SK-MEL-5 (cell line): ENCODE measurements at places on chromosomes 4 and X.

DNA sequence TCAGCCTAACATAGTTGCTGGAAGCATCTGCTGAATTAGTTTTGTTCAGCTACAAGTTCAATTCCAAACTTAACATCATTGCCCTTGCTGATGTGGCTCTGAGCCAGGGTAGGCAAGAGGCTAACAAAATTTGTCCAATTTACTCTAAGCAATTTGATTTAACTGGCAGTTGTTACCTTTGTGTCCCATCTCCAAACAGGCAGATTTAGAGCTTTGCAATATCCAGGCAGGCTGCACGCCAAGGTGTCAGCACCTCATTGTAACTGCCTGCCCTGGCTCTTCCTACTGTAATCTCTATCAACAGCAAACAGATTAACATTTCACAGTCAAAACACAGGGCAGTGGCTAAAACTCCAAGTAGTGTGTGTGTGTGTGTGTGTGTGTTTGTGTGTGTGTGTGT, 2070.6 kb downstream of the PCDH7 start:
- no peak for DNase-seq

GRCh38 chrX:133818019-133818418, 167.4 kb downstream of the GPC3 start:
- no peak for DNase-seq

GRCh38 chr4:113513382-113513781, 248.2 kb downstream of the CAMK2D start:
- DNase-seq = no peak

- no peak for DNase-seq
Measured at GRCh38 chr4:104906276-104906675, 240.4 kb upstream of the TET2 start.

DNA sequence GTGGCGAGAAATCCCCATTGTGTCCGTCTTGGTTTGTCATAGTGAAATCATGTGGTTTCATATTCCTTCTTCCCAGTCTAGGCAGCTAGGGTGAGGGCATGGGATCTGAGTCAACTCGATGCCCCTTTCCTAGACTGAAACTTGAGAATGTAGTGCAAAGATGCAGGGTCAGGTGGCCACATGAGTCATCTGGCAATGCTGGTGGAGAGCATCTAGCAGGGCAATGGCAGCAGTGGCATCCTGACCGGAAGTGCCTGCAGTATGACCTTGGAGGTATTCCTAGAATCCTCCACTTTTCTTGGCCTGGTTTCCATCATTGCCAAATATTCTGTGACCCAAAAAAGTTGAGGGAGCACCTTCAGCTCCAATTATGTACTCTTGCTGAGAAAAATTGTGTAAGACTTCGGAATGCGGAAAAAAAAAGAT, 39.1 kb upstream of the TMEM184C start:
- peak; percentile 37 for DNase-seq

DNA sequence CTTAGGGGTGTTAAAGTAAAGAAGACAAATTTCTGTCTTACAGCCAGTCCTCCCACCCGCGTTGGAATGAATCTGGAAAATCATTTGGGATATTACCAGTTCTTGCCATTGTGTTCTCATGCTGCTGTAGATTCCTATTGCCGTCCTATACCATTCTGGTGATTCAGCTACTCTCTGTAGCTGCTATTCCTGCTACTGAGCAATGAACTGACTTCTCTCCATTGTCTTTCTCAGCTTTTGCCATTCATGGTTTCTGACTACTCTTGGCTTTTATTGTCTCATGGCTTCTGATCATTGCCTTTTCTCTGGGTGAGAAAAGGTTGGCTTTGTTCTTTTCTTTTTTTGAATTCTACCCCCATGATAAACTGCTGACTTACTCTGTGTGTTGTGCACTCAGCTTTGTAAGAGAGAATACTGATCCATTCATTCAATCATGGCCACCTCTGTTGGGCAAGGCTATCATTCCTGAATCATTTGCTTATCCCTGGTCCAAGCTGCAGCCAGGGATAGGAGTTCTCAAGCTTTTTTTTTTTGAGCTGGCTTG, 27.7 kb upstream of the METAP1 start:
- peak; percentile 55 for DNase-seq

DNA sequence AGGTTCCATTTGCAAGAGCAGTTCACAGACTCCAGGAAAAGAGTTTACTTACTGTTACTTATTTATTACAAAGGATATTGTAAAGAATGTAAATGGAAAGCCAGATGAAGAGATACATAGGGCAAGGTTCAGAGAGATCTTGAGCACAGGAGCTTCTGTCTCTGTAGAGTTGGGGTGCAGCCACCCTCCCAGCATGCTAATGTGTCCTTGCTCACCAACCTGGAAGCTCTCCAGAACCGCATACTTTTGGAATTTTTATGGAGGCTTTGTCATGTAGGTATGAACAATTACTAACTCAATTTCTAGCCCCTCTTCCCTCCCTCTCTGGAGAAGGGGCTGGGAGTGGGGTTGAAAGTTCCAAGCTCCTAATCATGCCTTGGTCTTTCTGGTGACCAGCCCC, 857.2 kb downstream of the RPA4 start:
- no peak for DNase-seq

- no peak for DNase-seq
Measured at GRCh38 chr4:26701786-26702227, 117.9 kb downstream of the TBC1D19 start.

- DNase-seq = no peak
Measured at GRCh38 chrX:106698693-106699092, 27.8 kb upstream of the RNF128 start.

GRCh38 chr4:181431006-181431405, 812.2 kb upstream of the TENM3 start:
- no peak for DNase-seq

DNA sequence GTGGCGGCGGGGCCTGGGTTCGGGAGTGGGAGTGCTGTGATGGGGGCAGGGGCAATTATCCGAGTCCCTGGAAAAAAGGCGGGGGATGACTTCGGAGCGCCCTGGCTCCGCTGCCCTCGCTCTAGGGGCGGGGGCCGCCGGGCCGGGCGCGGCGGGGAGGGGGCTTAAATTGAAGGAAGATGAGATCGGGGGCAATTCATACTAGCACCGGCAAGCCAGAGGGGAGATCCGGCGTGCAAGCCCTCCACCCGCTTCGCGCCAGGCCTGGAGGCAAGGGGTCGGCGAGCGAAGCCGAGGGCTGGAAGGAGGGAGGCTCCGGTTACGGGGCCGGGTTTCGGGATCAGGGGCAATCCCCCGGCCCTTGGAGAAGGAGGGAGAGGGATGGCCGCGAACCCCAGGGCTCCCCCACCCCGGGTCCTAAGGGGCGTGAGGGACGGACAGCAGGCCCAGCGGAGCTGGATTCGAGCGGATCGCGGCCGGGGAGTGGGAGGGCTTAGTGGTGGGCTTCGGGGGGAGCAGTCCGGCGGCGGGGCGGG, 1.2 kb downstream of the BCORL1 start:
- DNase-seq = no peak

DNA sequence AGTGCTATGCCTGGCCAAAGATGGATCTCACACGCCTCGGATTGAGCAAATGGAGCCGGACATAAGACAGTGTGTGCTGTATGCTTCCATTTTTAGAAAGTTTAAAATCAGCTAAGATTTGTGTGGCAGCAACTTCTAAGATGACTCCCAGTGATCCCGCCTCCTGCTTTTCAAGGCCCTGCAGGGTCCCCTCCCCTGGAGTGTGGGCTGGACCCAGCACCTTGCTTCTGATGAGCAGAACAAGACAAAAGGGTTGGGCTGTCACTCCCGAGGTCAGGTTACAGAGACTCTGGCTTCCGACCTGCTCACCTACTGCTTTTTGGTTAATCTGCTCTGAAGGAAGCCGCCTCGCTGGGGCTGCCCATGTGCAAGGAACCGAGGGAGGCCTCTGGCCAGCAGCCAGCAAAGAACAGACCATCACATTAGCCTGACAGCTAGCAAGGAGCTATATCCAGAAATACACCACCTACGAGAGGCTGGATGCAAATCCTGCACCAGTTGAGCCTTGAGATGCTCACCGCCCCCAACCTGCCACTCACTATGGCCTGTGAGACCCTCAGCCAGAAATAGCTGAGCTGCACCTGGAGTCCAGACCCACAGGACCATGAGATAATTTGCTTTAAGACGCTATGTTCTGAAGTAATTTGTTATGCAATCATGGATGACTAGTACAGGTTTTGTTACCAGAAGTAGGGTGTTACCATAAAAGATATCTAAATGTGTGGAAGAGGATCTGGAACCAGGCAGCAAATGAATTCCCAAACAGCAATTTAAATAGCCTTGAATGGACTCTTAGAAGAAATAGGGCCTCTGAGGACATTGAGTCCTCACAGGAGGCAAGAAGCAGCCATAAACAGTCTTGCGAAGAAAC, 47.6 kb downstream of the CRMP1 start:
- no peak for DNase-seq

- no peak for DNase-seq
Measured at GRCh38 chrX:105502336-105502735, 281.8 kb upstream of the TEX13A start.

DNA sequence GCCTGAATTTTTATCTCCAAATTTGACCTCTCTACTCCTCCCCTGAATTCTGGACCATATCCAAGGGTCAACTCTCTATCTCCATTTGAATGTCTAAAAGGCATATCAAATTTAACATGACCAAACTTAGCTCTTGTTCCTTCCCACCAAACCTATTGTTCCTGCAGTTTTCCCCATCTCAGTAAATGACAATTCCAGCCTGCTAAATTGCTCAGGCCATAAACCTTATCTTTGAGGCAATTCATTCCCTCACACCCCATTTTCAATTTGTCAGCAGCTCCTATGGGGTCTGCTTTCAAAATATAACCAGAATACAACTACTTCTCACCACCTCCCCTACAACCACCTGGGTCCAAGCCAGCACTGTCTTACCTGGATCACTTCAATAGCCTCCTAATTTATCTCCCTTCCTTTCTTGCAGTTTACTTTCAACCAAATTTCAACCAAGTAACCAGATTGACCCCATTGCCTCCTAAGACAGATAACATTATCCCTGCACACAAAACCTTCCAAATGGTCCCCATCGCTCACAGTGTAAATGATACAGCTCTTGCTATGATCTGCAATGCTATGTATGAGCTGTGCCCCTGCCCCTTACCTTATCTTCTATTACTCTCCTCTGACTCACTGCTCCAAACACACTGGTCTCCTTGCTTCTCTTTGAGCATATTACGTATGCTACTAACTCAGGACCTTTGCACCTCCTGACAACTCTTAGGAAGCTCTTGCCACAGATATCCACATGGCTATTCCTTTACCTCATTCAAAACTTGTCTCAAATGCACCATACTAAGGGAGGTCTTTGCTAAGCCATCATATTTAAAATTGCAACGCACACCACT, 66.0 kb downstream of the CAMK2D start:
- DNase-seq = no peak

DNA sequence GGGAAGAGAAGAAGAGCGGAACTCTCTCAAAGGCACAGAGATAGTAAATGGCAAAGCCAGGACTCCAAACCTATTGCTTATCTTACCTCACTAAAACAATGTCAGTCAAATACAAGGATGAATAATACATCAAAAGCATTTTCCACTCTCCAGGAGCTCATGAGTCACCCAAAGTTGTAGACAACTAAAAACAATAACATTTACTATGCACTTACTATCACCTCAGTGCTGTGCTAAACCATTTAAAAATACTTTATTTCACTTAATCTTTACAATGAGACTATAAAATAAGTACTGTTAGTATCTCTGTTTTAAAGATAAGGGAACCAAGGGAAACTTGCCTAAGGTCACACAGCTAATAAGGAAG, 163.2 kb upstream of the SPANXC start:
- no peak for DNase-seq

DNA sequence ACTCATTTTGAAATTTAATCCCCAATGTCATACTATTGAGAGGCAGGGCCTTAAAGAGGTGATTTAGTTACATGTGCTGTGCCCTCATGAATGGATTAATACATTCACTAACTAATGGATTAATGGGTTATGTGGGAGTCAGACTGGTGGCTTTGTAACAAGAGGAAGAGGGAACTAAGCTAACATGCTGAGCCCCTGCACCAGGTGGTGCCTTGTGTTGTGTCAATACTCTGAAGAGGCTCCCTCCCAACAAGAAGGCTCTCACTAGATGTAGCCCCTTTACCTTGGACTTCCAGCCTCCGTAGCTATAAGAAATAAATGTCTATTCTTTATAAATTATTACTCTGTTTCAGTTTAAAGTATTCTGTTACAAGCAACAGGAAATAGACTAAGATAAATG, 411.9 kb upstream of the EMCN start:
- no peak for DNase-seq

DNA sequence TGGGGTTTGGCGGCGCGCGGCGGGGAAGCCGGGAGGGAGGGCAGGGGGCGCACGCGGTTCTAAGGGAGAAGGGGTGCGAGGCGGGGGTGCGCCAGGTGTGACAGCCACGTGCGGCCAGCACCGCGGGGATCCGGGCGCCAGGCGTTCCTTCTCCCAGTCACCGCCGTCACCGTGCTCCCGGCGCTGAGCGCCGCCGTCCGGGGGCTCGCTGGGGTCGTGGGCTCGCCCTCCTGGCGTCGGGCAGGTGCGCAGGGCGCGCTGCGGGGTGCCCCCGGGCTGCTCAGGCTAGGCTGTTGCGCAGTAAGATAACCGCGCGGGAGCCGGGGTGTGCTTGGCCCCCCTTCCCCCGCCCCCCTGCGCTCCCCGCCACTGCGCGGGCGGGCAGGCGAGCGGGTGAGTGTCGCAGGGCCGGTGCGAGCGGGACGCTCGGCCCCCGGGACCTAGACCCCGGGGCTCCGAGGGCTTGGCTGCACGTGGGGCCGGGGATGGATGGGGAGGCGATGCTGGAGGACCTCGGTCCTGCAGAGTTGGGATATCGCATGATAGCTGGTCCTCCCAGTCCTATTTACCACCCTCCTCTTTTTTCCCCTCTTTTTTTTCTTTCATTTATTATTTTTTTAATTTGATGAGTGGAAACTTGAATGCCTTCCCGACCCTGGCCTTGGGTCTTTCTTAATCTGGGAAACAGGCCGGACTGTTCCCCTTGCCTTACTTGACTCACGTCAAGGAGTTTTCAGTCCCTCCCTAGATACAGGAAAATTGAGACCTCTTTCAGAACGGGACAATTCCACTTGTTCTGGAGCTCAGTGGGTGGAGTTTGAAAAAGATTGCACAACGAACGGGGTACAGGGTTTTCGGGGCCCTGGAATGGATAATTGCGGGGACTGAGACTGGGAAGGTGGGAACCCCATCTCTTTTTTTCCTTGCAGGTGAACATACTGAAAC, 797 bp downstream of the TXLNG start:
- DNase-seq = no peak

- DNase-seq = no peak
Measured at GRCh38 chr4:26127851-26128337, 192.9 kb upstream of the RBPJ start.

- DNase-seq = no peak
Measured at GRCh38 chr4:101960431-101960830, 169.9 kb downstream of the BANK1 start.

- no peak for DNase-seq
Measured at GRCh38 chrX:13662355-13662791, 9.4 kb downstream of the TCEANC start.

DNA sequence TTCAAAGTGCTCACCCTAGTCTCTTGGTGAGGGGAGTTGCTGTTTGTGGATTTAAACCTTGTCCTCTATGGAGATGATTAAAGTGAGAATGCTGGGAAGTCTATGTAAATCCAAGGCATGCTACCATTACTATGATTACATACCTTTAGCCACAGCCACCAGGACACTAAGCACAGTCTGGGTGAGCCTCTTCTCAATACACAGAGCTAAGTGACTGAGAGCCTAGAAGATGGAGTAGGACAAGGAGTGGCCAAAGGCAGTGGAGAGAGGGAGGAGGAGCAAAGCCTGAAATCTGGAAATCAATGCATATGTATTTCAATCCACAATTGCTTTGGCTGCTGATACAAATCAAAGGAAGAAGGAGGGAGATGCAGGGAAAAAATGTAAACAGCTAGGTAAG, 12.7 kb upstream of the TSPAN5 start:
- no peak for DNase-seq
